ENCODE measurements at places on chromosomes 5 and 9.

GRCh38 chr9:120348951-120349429 lies 231.0 kb downstream of the CDK5RAP2 start:
- peak; percentile 47 for DNase-seq

DNA sequence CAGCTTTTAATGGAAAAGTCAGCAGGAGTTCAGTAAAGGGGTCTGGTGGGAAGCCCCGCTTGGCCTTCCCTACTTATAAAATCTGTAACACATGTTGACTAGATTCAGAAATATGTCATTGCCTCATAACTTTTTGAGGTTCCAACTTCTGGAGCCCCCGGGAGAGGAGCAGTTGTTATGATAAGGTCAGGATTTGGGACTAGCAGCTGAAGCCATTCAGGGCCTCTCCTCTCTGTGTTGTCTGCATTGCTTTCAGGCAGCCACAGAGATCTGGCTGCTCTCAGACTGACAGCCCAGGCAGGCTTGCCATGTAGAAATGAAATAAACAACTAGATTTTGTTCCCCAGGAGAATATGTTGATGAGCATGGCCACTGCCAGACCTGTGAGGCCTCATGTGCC lies 167.1 kb downstream of the RFK start:
- DNase-seq, result no peak

GRCh38 chr9:1050125-1050895 lies at the start of gene DMRT2:
Gene DMRT2, plus strand, starts transcription at chr9:1050357. Its CDS starts 1,257 bp downstream, at chr9:1051614.
- DNase-seq, result peak; percentile 72

DNA sequence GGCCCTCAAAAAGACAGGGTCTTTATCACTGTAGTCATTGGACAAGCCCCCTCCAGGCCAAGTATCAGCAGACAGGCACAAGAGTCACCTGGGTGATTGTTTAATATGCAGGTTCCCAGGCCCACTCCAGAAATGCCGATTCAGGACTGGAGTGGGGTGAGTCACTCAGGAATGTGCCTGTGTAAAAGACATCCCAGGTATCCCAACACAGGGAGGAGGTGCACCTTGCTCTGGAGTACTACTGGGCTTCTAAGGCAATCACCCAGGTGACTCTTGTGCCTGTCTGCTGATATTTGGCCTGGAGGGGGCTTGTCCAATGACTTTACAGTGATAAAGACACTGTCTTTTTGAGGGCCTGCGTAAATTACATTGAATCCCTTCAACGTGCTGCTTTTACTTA lies 40.6 kb downstream of the ACTL7B start:
- no peak for DNase-seq

- peak; percentile 0 for DNase-seq
These were observed 54.3 kb downstream of the PSD2 start for GRCh38 chr5:139849942-139850341.

DNA sequence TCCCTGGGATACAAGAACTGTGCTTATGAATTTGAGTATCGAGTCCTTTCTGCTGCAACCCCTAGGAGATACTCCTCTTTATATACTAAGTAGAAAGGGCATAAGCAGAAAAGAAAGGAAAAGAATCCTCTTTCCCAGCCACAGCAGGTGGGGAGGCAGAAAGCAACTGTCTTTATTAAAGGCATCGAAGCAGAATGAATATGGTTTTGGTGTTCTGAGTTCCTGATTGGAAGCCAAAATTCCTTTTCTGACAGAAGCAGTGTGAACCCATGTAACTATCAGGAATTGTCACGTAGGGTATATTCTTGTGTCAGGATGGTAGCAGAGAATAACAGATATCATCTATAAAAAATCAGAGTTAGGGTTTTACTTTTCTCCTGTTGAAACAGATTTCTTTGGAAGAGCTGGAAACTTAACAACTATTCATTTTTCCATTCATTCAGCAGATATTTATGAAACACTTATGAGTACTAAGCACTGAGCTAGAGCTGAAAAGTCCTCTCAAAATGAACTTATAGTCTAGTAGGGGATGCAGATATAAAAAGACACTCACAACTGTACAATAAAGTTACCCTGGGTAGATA lies 96.5 kb upstream of the LHFPL2 start:
- DNase-seq, result peak; percentile 25

DNA sequence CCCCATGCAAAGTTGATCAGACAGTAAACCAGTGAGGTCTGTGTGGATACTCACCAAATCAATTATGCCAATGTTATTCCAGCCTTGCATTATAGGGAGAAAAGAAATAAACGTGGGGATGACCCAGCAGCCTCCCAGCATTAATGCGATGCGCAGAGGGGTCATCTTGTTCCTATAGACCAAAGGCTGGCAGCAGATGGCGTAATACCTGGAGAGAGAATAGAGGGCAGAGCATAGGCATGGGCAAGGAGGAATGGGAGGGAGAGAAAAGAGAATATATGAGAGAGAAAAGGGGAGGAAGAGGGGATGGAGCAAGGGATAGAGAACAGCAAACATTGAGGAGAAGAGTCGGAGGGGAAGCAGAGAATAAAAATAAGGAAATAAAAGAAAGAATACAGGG lies 131.2 kb downstream of the HTR4 start:
- DNase-seq, result no peak

- no peak for DNase-seq
These were observed 61.2 kb upstream of the PHYKPL start for GRCh38 chr5:178293815-178294214.

DNA sequence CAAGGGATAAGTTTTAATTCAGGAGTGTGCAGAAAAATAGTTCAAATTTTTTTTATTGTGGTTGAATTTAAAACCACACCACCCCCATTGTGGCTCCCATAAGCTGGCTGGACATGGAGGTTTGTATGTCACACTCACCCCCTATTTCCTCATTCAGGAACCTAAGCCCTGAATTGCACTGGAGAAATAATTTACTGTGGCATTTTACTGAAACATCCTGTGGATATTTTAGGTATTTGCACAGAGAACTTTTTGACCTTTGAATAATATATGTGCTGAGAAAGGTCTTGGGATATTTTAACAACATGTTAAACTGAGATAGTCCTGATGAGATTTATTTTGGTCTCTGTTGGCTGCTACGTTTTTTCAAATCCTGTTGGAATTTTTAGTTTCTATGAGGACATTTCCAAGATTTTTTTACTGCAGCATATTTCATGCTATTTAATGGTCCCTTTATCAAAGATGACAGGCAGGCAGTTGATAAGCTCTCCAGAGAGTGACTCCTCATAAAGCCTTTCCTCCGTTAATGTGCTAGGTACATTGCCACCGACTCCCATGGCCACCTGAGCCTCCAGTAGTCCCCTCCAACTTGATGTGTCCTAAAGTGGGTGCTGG lies 51.2 kb upstream of the PALM2AKAP2 start:
- DNase-seq, result peak; percentile 63

DNA sequence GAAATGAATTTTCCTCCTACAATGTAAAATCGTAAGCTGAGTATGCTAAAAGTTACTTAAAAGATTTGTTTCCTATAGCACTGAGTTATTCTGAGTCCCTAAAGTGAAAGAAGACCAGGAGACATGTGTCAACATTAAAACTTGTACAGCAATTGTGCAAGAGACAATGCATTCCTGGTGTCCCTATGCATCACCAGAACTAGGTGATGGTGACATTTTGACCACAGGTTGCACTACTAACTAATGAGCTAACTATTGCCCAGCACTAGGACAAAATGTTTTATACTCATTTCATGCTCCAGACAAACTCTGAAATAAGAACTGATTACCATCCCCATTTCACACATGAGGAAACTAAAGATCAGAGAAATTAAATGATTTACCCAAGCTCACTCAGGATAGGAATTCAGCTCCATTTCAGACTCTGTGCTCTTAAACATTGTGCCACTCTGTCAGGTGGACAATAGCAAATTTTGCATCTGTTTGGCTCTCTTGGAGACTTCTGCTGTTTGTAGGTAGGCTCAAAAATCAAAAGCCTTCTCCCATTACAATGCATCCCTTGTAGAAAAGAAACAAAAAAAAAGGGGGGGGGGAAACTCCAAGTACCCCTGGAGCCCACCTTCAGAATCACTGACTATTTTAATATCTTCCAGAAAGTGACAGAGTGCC lies 269.2 kb downstream of the ACTL7B start:
- DNase-seq, result peak; percentile 33

DNA sequence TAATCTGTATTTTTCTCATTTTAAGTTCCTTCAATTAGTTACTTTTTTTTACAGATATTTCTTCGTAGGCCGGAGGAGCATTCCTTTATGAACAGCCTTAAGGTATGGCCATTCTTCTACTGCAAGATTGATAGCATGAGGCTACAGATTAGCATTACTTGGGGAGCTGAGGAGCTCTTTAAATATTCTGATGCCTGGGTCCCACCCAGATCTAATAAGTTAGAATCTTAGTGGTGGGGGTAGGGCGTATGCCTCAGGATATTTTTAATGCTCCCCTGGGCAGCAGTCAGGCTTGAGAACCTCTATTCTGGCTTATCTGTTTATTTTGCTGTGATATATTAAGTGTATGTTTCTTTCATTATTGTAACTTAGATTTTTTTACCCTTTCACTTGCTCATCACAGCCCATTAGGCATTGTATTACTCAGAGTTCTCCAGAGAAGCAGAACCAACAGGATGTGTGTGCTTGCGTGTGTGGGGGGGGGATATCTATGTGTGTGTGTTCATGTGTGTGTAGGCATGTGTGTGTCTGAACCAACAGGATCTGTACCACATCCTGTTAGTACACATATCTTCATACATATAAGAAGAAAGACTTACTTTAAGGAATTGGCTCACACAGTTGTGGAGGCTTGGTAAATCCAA lies 91.8 kb upstream of the MTAP start:
- peak; percentile 35 for DNase-seq

DNA sequence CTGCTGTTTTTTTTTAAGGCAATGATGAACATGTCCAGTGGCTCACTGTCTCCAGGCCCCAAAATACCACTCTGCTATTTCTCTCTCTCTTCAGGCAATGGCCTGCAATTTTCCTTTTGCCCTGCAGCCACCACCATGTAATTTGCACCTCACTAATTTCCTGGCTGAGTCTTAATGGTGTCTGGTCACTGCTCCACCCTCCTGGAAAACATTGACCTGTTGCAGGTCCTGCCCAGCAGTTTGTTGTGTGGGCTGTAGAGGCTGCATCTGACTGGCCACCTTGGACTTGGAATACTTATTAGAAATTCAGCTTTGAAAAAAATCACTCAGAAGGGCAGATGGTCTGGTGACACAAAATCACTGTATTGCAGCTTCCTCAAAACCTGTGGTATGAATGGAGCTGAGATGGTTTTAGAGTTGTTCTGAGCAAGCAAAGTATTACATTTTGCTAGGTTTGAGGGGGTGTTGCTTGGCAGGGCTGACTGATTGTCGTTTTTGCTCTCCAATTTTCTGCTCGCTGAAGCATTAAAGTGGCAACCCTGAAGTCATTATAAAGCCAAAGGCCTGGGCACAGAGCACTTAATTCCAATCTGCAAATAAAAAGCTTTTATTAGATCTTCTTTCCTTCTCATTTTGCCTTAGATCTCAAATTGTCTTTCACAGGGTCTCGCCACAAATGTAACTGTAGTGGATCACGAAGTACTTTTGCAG lies 134.8 kb downstream of the TMEM174 start:
- no peak for DNase-seq

DNA sequence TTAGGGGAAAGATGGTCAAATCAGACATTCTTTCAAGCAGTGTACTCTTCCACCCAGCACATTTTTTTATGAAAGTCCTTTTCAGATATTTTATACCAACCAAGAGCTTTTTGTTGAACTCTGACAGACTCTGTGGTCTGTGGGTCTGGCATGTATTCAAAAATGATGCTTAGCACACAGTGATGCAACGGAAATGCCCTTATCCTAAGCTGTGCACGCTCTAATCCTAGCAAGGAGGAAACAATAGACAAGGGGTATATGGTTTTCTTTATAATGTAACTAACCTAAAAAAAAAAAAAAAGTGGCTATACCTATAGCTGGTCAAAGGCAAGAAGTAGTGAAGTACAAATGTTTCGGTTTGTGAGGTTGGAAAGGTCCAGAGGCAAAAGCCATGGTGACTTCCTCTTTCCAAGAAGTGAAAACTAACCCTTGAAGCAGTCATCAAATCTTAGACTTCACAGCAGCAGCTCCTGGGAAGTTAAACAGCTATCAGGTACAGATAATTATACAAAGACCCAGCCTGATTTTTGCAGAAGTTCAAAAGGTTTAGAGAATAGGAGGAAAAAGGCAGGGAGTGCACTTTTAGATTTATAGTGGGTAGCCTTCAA lies 82.5 kb downstream of the SEMA6A start:
- DNase-seq, result peak; percentile 92

DNA sequence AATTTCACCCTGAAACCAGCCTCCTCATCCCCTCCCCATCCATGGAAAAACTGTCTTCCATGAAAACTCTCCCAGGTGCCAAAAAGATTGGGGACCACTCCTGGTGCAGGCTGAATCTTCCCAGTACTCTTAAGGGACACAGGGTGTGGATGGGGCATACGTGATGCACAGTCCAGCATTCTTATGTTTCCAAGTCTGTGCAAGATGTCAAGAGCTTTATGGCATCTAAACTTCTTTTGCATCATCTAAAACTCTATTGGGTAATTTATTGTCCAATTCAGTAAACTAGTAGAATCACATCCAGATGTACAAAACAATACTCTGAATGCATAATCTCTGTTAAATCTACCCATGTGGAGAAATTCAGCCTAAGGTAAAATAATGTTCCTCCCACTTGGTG lies 9.3 kb upstream of the FGD3 start:
- peak; percentile 20 for DNase-seq

GRCh38 chr5:131377785-131378325 lies 114.0 kb downstream of the CDC42SE2 start:
- DNase-seq, result no peak

DNA sequence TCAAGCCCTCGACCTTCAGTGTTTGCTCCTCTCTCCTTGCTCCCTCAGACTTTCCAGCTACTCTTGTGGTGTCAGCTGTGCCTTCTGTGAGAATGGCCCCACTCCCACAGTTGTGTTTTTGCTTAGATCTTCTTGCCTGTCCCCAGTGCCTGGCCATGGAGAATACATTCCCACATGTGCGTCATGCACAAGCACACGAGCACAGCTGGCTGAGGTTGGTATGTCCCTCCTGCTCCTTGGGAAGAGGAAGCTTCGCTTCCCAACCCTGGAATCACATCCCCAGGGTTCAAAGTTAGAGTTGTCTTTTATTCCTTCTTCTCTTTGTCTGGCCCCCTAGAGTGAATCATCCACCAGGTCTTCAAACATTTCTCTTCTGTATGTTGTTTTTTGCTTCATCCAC lies 518.6 kb downstream of the CCDC171 start:
- DNase-seq, result no peak

DNA sequence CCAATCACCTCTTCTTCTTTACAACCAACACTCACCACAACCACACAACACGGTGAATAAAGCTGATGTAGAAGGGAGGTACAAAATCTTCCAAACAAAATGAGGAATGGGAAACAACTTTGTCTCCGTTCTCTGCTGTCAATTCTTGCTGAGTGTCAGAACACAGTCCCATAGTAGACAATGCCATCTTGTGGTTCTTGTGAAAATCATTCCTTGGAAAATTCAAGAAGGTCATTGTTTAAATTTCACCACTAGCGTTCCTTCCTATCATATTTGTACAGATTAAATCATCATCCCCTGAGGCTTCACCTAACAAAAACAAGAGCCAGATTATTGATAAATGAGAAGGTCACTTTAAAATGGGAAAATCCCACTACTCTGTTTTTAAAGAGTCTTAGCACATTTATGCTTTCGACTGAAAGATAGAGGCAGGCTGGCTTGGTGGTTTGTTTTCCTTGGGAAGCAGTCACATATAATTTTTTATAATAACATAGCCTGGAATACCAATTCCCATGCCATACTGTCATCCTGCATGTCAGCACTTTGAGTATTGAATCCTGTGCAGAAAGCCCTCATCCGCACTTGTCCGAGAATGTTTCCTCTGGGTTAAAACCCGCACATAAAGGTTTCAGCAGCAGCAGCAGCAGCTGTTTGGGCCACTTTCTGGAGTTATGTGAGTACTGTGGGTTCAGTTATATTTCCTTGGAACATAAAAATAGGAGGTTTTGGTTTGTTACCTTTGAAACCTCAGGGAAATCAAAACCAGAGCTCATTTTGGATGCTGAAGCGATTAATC lies 395.0 kb upstream of the SMARCA2 start:
- peak; percentile 11 for DNase-seq
